ENCODE measurements at places on chromosomes 4 and X.

GRCh38 chrX:101676571-101676970 lies 16.9 kb upstream of the ARMCX2 start:
- DNase-seq, result no peak

- no peak for DNase-seq
These were observed 37.7 kb downstream of the HAND2 start for GRCh38 chr4:173492315-173492714.

DNA sequence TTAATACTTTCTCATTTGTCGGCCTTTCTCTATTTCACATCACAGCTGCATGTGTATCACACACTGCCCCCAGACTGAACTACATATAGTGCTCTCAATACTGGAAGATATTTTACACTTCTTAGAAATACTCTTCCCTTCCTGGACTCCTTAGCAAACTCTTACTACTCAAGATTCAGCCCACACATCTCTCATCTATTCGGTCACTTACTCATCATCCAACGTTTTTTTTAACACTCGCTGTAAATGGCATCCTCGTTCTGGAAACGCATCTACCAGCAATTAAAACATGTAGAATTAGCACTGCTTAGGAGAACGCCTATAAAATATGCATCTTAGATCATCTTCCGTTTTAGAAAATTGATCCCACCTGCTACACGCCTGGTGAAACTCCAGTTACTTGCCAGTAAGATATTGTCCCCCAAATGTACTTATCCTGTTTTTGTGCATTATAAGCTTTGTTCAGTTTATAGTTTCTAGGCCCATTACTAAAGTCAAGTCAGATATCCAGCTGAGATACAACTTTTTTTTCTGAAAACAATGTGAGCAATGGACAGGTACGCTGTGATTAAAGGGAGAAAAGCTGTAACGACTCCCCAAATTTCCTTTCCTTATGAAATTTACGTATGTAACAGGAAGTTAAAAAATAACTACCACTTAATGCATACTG lies 1.0 kb downstream of the LRP2BP start:
- DNase-seq, result no peak

DNA sequence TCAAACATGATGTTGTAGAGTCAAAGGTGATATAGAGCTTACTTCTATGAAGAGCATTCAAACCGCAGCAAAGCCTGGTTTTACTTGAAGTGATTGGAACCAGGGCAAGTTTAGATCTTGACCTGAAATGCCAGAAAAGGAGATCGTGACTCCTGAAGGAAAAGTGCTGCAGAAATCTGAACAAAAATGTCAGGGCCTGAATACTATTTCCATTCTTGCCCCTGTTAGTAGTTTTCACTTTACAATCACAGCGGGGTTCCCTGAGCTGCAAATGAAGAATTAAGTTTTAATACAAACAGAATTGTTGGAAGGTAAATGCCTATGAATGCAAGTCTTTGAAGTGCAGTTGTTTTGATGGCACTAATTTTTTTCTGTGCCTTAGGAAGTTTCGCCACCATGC lies 4.1 kb downstream of the SLIT2 start:
- no peak for DNase-seq

- no peak for DNase-seq
These were observed 188.5 kb upstream of the TEX13C start for GRCh38 chrX:125131164-125131563.

Data from activated T-cell treated with anti-CD3 and anti-CD28 coated beads for 1 hour (primary cell).